MV-4-11 (cell line): ENCODE measurements at places on chromosomes 12 and 14.

DNA sequence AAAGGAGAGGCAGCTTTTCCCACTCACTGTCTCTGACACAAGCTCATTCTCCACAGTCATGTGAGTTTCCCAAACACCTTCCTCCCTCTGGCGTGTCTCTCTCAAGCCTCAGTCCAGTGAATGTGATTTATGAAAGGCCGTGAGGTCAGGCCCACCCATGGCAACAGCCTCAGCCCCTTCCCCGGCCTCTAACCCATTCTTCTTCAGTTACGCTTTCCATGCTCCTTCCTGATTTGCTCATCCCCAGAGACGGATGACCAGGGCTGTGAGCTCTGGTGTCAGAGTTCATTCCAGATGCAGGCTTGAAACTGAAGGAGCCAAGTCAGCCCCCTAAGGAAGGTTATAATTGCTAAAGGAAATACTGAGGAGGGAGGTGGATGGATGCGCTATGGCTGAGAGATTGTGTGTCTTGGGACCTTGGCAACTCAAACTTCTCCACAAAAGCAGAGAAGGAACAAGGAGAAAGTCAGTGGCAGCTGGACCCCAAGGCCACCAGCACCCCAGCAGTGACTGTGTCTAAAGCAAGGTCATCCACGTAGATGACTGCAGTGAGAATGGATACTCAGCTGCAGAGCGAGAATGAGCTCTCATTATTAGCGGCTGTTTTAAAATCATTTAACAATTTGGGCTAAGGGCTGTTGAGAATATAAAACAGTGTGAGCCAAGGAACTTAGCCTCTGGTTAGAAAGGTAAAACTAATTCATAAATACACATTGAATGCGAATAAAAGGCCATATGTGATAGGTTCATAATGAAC, 84.1 kb downstream of the FBXL14 start:
- no peak for DNase-seq

DNA sequence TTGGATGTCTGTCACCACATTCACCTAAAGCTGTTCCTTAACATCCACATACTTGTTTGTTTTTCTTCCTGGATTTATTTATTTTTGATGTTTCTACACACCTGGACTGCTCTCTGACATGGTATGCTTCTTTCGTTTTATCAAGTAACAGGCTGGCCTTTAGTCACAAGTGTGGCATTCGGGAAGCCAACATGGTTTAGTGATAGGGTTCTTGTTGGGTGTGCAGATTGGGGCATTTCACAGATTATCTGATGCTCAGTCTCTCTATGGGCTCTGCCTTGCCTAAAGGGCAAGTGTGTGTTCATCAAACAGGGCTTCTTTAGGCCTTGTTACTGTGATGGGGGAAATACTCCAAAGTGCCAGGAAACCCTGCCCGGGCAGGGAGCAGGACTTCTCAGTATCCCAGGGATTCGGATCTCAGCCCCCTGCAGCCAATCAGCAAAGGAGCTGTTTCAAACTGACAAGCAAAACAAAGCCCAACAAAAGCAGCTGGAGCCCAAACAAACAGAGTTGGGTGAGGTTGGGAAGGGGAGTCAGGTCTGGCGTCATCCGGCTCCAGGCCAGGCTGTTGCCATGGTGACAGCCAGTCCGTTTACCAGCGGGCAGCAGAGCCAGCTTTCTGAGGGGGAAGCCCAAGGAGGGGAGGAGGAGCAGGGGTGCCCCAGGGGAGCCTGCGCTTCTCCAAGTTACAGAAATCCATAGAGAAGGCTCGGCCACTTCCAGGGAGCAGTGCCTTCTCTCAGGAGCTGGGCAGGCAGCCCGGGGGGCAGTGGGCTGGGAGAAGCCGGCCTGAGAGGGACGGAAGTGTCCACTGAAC, 31.9 kb downstream of the FOS start:
- no peak for DNase-seq

GRCh38 chr14:96256407-96256806, 397 bp downstream of the BDKRB1 start:
- no peak for DNase-seq

GRCh38 chr12:39490500-39491282, 47.8 kb upstream of the KIF21A start:
- no peak for DNase-seq

DNA sequence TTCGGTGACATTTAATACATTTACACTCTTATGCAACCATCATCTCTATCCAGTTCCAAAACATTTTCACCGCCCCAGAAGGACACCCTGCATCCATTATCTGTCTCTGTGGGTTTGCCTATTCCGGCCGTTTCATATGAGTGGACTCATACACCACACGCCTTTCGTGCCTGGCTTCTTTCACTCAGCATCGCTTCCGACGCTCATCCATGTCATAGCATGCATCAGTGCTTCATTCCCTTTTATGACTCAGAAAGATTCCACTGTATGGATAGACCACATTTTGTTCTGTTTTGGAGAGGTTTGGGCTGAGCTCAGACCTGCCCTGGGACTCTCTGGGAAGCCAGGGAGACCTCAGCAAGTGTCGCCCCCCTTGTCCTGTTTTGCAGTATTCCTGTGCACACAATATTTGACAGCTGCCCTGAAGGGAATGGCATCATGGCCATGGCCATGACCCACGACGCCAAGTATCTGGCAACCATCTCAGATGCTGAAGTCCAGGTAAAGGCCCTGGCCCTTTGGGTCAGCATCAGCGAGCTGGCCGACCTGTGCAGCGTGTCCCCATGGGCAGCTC, 23.8 kb downstream of the CFAP251 start:
- DNase-seq, result no peak

GRCh38 chr14:62988967-62989366, 56.3 kb downstream of the KCNH5 start:
- no peak for DNase-seq

DNA sequence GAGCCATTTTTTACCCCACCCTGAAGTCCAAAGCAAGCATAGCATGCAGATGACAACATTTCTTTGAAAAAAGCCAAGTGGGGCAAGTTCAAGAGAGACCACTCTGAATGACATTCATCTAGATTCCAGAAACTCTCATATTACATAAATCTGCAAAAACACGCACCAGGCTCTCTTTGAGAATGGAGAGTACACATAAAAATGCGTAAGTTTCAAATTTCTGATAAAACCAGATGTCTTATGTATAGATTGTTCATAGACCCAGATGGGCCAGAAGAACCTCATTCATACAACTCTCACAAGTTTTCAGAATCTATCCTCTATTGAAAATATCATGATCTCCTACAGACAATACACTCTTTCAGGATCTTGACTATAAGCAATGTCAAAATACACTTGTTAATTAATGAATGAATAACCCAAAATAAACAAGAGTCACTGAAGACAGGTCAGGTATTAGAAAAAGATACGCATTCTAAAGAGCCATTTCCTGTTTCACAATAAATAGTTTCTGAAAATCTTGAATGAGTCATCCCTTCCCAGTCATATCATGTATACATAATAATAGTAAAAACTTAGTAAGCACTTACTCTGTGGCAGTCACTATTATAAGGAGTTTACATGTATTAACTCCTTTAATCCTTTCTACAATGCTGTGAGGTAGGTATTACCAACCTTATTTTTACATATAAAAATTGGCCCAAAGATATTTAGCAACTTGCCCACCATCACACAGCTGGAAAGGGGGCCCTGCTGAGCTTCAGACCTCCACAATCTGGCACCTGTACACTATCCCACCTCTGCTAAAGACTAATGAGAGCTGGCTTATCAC, 72.0 kb downstream of the PPP2R5E start:
- DNase-seq, result peak; percentile 63

DNA sequence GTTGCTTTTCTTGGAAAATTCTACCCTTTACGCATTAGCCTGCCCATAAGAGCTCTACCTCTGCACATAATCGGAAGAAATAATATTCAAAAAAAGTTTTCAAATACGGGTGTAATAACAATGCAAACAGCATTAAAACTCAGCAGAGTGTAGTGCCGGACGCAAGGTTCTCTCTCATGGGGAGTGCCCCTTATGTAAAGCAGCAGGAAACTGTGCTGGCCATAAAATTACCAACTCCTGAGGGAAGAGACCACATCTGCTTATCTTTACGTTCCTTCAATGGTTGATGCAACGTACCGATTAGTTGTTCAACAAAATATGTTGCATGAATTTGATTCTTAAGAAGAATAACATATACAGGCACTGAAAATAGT, 118.7 kb upstream of the TMCC3 start:
- DNase-seq, result no peak

- DNase-seq, result no peak
Measured at GRCh38 chr12:124487066-124487833, 80.2 kb downstream of the NCOR2 start.

DNA sequence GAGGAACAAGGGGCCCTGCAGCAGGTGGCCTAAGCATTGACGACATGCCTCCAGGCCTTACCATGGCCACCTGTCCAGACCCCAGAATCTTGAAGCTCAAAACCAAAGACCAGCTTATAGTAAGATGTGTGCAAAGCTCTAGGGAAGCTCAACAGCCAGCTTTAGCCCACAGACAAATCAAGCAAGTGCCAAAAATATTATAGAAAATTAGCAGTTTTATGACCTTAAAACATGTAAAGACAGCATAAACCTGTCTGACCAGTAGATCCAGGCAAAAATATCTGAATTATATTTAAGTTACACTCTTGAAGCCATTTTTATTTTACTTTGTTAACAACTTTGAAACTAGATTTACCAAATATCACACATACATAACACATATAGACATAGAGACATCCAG, 90.6 kb downstream of the TXNDC16 start:
- no peak for DNase-seq

GRCh38 chr12:39033782-39034181, 128.4 kb upstream of the CPNE8 start:
- DNase-seq, result peak; percentile 8

DNA sequence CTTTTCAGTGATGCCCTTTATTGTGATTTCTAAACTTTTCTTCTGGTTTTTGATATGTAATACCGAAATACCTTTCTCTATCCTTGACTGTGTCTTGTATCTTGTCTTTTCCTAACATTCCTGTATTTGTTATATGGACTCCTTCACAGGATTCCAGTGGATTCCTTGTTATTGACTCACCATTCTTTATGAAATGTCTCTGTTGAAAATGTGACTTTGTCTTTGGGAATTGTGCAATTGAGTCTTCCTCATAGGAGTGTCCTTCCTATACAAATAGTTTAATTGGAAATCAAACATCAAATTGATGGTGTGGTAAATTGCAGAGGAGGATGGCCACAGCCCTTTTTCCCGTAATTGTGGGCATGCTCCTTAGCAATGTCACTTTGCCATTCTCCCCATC, 296.6 kb upstream of the KITLG start:
- DNase-seq, result no peak

DNA sequence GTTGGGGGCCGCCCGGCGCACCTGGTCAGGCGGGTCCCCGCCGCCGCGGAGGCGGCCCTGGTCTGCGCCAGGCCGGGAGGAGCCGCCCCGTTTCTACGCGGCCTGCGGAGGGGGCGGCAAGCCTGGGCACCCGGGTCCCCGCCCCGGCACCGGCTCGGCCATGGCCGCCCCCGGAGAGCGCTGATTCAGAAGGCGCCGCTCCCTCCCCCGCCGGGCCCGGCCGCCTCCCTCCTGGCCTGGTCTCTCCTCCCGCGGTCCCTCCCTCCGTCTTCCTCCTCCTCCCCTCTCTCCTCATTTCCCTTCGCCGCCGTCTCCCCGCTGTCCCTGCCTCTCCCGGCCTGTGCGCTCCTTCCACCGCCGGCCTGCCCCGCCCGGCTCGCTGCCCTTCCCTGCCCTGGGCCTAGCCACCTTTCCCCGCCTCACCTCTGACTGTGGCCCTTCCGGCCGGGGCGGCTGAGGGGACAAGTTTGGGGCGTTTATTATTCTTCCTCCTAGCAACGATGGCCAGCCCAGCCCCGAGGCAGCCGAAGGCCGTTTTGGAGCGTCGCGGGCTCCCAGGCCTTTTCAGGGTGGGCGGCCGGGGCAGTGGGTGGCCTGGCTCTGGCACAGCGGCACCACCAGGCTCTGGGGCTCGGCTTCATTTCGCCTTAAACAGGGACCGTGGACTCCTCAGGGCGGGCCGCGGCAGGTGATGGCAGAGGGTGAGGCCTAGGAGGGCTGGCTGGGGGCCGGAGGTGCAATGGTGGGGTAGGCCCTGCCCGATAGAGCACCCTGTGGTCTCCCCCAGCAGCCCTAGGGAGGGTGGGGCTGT, 768 bp downstream of the CEP170B start:
- no peak for DNase-seq

DNA sequence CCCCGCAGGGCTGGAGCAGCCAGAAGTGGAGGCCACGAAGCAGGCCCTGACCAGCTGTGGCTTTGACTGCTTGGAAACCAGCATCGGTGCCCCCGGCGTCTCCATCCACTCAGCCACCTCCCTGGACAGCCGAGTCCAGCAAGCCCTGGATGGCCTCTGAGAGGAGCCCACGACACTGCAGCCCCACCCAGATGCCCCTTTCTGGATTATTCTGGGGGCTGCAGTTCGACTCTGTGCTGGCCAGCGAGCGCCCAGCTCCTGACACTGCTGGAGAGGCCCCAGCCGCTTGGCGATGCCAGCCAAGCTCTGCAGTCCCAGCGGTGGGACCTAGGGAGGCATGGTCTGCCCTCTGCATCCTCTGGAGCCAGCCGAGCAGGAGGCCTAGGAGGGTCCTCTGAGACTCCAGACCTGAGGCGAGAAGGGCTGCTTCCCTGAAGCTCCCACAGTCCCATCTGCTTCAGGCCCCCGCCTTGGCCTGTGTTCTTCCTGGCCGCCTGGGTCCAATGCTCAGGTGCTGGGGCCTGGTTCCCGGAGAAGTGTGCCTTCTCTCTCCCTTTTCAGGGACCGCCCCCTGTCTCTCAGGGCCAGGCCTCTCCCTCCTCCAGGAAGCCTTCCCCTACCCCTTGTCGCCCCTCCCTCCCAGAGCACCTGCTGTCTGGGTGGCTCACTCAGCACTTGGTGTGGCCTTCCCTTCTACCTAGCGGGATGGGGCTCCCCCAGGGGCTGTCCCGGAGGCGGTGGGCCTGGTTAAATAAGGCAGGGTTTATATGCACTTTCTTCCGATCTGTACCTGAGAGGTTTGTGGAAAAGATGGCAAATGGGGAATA, 23.0 kb downstream of the MVK start:
- no peak for DNase-seq

GRCh38 chr12:115697340-115697739, 580.2 kb downstream of the MED13L start:
- DNase-seq, result no peak

- DNase-seq, result no peak
Measured at GRCh38 chr12:130017591-130018449, 114.0 kb upstream of the TMEM132D start.

DNA sequence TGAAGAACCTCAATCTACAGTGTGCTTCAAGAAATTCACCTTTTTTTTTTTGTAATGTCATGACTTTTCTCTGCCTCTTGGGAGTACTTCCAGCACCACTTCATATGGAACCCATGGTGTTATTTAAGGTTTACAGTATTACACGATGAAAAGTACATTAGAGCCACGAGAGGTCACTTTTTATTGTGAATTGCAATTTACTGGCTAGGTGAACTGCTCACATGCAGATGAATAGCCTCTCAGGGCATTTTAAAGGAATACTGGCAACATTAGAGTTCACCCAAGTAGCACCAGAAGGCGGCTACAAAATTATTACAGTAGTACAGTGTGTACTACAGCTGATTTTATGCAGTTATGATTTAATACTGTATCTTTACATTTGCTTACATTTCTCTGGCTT, 99.1 kb upstream of the PPP4R3A start:
- no peak for DNase-seq
